A549 treated with Hydrocortisone at 1 μM for 4 hours (cell line): ENCODE measurements at places on chromosomes 5 and 9. TPM values are rescaled to one million over a fixed set of nuclear protein-coding genes. Genes with fewer than 3 reads are reported as not detected.

Gene PLEKHG4B
- 0.82 to 1.7 TPM (median 1.3 TPM) in 5 replicates for total RNA-seq

Gene CNTFR
- 0.07 to 0.17 TPM (median 0.14 TPM) in 5 replicates for total RNA-seq

Gene TRIM14
- 10.9 to 15.0 TPM (median 13.8 TPM) in 5 replicates for total RNA-seq

Gene PCDHA9
- not detected in 5 replicates for total RNA-seq

Gene ANKRD34B
- total RNA-seq, result 0.03 to 0.17 TPM (median 0.06 TPM) in 3 of 5 replicates, not detected in the others

Gene INSL4
- 13.9 to 17.9 TPM (median 16.5 TPM) in 5 replicates for total RNA-seq

Gene GABRA1
- not detected in 5 replicates for total RNA-seq

Gene C9orf153
- total RNA-seq, result 0.08 to 0.40 TPM (median 0.21 TPM) in 5 replicates
